Glomerular endothelial cell (primary cell): ENCODE measurements at places on chromosomes 5 and 9. TPM values are rescaled to one million over a fixed set of nuclear protein-coding genes. Genes with fewer than 3 reads are reported as not detected.

DNA sequence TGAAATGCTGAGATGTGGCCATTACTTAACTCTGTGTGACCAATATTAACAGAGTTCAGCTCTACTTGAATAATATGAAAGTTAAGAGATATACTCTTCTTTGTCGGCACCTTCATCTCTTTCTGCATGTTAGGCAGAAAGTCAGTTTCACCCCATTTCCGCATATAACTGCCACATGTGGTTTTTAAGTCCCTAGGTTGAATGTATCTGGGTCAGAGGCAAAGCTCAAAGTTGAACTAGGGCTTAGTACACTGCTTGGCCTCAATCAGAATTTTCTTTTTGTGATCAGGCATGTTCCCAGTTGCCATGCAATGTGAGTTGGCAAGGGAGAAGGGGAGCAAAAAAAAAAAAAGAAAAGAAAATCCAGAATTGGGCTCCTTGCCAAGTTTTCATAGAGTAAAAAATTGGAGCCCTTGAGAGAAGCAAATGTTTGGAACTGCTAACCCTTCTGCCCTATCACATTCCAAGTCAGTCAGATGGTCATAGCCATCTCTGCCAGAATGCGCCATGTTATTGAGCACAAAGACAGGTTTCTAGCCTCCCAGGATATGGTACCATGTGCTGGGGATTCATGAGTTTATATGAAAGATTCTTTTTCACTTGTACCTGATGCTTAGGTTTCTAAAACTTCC is 251.2 kb upstream of the RORB start:
- no peak for DNase-seq

- no peak for DNase-seq
Measured at GRCh38 chr9:131447148-131447547, 53.3 kb downstream of the PRRC2B start.

- DNase-seq, result no peak
Measured at GRCh38 chr9:109652112-109652511, 127.9 kb upstream of the PALM2AKAP2 start.

GRCh38 chr9:2729721-2730120 is 12.4 kb downstream of the KCNV2 start:
- no peak for DNase-seq

DNA sequence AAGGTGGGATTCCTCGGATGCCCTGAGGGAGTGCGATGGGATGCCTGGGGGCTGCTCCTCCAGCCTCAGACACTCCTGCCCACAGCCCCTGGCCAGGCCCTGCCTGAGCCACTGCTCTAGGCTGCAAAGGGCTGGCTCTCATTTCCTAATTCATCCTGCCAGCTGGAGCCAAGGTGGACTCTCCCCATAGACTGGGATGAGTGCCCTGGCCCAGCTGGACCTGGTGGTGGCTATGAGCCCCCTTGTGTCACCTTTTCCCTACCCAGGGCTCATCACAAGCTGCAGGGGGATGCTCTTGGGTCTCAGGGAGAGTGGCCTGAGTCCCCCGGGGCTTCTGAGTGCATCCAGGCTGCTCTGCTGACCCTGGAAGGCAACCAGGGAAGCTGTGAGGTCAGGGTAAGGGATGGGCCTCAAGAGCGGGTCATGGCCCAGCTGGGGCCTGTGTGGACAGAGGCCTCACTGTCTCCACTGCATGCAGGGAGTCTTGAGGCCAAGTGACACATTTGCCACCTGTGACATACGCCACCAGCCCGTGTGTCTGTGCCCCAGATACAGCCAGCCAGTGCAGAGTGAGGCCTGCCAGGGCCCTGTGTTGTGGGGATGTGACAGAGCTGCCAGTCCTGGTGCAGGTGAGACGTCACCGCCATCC is 102.7 kb upstream of the IER5L start:
- DNase-seq, result no peak

DNA sequence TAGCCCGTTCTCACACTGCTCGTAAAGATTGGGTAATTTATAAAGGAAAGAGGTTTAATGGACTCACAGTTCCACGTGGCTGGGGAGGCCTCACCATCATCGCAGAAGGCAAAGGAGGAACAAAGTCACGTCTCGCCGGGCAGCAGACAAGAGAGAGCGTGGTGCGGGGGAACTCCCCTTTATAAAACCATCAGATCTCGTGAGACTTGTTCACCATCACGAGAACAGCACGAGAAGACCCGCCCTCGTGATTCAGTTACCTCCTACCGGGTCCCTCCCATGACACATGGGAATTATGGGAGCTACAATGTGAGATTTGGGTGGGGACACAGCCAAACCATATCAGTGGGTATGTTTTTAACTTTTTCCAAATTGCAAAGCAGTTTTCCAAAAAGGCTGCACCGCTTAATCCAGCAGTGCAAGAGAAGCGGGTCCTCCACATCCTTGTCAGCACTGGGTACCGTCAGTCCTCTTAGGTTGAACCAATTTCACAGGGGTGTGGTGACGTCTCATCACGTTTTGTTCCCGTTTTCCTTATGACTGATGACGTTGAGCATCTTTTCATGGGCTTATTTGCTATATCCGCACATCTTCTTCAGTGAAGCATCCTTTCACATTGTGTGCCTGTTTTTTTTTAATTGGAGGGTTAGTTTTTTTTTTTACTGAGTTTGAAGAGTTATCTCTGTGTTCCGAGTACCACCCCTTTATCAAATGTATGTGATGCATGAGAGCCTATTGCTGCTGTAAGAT is 8.0 kb upstream of the FCN2 start:
- no peak for DNase-seq

DNA sequence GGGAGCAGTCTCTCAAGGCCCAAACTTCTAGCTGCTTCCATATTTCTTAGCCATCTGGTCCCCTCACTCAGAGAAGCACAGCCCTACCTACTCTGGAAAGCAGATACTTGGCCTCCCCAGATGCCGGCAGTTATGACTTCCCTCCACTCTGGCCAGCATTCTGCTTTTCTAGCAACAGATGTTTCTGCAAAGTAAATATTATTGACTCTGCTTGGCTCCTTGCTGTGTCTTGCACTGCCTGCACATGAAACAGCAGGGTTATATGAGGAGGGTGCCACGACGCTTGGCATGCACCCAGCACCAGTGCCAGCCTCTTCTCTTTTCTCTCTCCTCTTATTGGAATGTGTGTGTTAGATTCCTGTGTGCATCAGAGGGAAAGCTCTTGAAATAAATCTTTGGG is 99.7 kb downstream of the ARHGAP26 start:
- DNase-seq, result no peak

DNA sequence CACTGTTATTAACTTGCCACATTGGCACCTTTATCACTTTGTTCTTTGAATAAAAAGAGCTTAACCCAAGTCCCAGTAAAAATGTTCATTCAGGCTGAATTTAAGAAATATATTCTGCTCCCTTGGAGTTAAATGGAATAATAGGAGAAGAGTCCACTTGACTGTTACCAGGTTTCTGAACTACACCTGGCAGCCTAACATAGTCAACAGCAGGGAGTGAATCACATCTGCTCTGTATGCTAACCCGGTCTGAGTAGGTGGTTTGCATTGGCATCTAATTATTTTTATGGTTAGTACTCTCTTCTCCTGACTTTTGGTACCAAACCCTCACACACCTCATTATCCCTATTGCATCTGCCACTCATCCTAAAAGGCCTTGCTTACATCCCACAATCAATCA is 86.7 kb downstream of the STK32A start:
- no peak for DNase-seq

- DNase-seq, result no peak
Measured at GRCh38 chr5:155620821-155621410, 607.4 kb downstream of the KIF4B start.

DNA sequence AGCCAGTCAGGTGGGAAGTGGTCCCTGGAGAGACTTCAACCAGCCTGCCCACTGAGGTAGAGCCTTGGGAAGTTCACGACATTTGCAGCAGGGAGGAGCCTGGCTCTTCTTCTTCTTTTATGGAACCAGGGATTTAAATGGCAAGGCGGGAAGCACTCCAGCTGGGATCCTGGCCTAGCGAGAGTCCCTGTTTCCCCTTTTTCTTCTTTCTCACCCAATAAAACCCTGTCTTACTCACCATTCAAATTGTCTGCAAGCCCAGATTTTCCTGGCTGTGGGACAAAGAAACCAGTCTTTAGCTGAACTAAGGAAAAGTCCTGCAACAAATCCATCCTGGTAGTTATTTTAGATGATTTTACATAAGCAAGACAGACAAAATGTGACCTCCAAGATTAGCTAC is 503.7 kb downstream of the CDH10 start:
- DNase-seq, result no peak

GRCh38 chr5:178203670-178204181 is 607 bp upstream of the HNRNPAB start:
- no peak for DNase-seq

GRCh38 chr9:136171009-136171800 is 33.7 kb downstream of the LHX3 start:
- DNase-seq, result no peak

- DNase-seq, result no peak
Measured at GRCh38 chr9:127505396-127506116, 54.2 kb downstream of the LRSAM1 start.

- no peak for DNase-seq
Measured at GRCh38 chr5:41738710-41739354, 131.4 kb downstream of the OXCT1 start.

GRCh38 chr5:43336159-43336558 is 22.9 kb upstream of the HMGCS1 start:
- DNase-seq, result no peak

- DNase-seq, result no peak
Measured at GRCh38 chr5:132224716-132225115, 2.9 kb downstream of the P4HA2 start.

DNA sequence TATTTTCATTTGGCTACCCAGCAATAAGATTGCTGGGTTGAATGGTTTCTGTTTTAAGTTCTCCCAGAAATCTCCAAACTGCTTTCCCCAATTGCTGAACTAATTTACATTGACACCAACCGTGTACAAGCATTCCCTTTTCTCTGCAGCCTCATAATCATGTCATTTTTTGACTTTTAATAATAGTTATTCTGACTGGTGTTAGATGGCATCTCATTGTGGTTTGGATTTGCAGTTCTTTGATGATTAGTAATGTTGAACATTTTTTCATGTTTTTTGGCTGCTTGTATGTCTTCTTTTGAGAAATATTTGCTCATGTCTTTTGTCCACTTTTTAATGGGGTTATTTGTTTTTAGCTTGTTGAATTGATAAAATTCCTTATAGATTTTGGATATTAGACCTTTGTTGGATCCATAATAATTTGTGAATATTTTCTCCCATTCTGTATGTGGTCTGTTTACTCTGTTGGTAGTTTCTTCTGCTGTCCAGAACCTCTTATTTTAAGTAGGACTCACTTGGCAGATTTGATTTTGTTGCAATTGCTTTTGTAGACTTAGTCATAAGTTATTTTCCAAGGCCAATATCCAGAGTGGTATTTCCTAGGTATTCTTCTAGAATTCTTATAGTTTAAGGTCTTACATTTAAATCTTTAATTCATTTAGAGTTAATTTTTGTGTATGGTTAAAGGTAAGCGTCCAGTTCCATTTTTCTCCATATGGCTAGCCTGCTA is 793.7 kb downstream of the BRINP1 start:
- no peak for DNase-seq

GRCh38 chr5:143456952-143457547 is 53.6 kb upstream of the NR3C1 start:
- DNase-seq, result no peak

Gene GSN
- 243 and 255 TPM in 2 replicates for total RNA-seq

Gene MELK
- total RNA-seq, result 10.1 and 14.7 TPM in 2 replicates

Gene KCNIP1
- 0.76 and 1.7 TPM in 2 replicates for total RNA-seq

Gene CDC20B
- total RNA-seq, result 0.23 TPM in 1 of 2 replicates, not detected in the other

Gene TAF11L10
- total RNA-seq, result not detected in 2 replicates

Gene TAF11L6
- total RNA-seq, result not detected in 2 replicates

Gene CLIC3
- total RNA-seq, result 0.29 and 2.3 TPM in 2 replicates

Gene NEUROG1
- not detected in 2 replicates for total RNA-seq

Gene FABP6
- total RNA-seq, result 0.35 TPM in 1 of 2 replicates, not detected in the other

Gene OR1Q1
- not detected in 2 replicates for total RNA-seq

Gene NOXA1
- 1.2 and 1.7 TPM in 2 replicates for total RNA-seq

Gene ELOVL7
- 0.73 TPM in 1 of 2 replicates, not detected in the other for total RNA-seq

Gene PCDHGA1
- 0.39 and 1.2 TPM in 2 replicates for total RNA-seq
